ENCODE measurements at places on chromosomes 1 and 21.

DNA sequence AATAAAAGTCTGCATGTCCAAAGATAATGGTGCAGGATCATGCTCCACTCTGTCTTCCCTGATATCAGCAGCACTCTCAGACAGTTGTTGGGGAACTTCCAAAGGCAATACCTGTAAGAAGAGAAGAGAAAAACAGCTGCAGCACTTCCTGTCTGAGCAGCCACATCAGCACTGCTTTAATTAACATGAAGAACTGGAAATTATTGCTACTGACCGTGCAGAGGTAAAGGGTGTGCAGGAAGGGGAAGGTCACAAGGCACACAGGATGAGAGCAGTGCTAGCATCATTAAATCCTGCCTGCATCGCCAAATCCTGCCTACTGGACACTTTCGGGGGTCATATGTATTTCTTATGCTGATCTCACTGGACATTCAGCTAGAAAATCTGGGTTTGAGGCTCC, 379.0 kb downstream of the LMX1A start:
- no peak for DNase-seq

GRCh38 chr1:110053552-110054428, 16.7 kb downstream of the ALX3 start:
- no peak for DNase-seq

GRCh38 chr21:43979654-43980053, 32.5 kb upstream of the TRAPPC10 start:
- DNase-seq = no peak

DNA sequence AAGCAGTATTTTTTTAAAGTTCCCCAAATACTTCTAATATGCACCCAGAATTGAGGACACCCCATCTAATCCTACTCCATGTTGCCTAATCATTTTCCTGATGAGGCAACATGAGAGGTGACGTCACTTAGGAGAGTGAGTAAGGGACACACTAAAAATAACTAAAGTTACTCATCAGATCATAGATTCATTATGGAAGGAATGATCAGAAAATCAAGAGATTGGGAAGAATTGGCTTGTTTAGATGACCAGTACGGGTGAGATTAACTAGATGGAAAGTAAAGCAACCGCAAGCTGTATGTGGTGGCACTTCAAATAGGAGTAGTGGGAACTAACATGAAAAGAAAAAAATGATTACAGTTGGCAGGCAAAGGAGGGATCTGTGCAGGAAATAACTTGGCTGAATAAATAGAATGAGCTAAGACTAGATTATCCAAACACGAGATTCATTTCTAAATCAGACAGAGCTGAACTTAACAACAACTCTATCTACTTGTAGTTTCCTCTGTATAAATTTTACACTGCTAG, 61.4 kb upstream of the CXADR start:
- no peak for DNase-seq

GRCh38 chr1:172460177-172460576, 16.3 kb upstream of the PIGC start:
- no peak for DNase-seq

DNA sequence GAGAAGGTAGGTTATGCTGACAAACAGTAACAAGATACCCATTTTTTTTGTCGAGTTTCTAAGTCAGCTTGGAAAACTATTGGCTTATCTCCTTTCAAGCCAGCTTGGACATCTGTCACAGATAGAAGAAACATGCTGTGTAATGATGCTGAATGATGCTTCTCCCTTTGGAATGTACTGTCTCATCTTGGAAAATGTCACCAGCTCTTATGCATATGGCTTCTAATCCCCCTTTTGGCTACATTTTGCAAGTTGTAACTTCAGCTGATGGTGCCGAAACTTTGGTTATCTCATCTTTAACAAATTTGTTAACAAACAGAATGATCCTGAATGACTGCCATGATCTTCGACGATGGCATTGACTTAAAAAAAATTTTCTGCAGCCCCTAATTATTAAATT, 68.8 kb upstream of the ST6GALNAC3 start:
- no peak for DNase-seq

DNA sequence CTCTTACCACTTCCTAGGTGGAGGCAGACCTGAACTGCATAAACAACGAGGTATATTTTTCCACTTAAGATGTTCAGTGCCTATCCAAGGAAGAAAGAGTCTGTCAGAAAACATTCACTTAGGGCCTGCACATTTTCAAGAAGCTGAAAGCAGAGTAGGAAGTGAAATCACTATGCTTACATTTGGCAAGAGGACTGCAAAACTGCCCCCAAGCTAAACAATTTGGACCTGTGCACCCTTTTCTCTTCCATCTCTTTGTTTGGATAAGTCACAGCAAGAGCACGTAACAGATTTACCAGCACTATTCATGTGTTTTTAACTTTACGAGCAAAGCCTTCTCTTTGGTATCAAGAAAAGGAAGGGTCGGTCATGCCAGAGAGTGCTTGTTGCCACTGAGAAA, 13.2 kb upstream of the BEND5 start:
- DNase-seq = no peak

DNA sequence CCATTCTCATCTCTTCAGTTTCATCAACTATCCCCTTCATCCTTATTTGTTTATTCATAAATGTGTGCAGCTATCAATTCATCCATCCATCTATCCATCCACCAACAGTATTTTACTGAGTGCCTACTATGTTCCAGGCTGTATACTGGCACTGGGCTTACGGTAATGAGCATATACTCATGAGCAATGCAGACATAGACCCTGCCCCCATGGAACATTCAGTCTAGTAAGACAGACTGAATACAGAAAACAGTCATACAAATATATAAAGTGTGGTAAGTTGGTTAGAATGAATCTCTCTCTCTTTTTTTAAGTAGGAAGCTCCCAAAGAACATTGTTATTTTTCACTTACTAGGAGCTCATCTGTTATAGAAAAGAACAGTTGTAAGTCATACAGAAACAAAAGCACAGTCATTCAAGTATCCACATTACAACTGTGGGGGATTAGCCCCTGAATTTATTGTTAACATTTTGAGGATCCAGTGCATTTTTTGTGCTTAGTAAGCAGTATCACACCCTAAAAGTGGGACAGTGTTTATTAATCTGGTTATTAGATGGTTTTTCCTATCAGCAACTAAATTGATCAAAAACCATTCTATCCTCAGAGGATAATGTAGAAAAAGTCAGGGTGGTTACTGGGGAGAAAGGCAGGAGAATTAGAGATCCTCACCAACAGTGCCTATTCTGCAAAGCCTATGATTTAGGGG, 3.6 kb downstream of the SLC16A4 start:
- DNase-seq = no peak

DNA sequence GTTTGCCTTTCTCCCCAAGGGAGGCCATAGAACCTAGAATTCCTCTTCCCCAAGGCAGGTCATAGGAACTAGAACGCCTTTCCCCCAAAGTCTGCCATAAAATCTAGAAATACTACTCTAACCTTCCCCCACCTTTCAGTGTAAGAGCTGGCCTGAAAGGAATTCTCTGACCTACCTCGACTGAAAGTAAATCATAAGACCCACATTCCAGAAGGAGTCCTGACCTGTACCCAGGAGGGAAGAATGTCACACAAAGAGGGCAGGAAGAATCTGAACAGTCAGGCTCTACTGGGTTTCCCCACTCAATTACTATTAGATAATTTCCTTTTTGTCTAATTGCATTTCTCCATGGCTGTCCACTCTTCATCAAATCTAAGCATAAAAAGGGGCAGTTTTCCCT, 5.7 kb upstream of the ATG4C start:
- DNase-seq = no peak

- no peak for DNase-seq
Measured at GRCh38 chr1:77081834-77082233, 137.4 kb downstream of the PIGK start.

DNA sequence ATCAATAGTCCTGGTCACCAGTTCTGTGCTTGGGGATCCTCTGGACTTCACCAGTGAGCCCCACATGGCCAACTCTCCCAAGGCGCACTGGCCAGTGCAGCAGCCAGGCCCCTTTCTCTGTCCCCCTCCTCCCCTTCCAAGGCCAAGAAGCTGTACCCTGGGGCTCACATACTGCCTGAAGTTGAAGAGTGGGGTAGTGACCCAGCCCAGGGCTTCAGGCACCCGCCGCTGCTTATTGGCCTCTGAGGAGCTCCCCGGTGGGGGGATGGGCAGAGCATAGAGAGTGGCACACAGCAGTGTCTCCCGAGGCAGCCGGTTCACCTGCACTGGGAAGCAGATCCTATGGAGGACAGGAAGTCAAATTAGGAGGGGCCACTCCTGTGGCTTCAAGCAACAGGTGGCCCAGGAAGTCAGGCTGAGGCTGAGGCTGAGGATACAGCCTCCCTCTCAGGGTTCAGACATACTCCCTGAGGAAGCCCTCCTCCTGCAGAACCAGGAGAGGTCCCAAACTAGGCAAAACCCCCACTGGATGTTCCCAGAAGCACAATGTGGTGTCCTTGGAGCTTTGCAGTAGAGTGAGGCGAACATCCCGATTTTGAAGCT, 38.2 kb upstream of the PPP1R15B start:
- no peak for DNase-seq

- DNase-seq = no peak
Measured at GRCh38 chr1:200911361-200911760, 16.7 kb downstream of the INAVA start.

GRCh38 chr1:231757101-231757404, 130.5 kb downstream of the DISC1 start:
- DNase-seq = no peak

DNA sequence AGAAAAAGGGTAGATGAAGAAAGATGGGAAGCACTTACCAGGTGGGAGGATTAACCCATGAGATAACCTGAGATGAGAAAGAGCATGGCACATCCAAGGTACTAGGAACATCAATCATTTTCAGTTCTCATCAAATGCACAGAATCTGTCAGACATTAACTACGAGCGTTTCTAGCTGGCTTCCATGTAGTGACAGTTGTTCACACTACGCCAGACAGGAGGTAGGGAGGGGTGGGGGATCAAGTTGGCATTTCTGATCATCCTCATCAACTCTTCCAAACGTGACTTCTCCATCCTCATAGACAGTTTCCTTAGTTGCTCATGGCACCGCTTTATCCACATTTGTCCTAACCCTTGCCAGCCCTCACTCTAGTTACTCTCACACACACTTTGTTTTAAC, 120.2 kb downstream of the PLD5 start:
- no peak for DNase-seq

GRCh38 chr1:158257888-158258287, 3.7 kb downstream of the CD1A start:
- no peak for DNase-seq

DNA sequence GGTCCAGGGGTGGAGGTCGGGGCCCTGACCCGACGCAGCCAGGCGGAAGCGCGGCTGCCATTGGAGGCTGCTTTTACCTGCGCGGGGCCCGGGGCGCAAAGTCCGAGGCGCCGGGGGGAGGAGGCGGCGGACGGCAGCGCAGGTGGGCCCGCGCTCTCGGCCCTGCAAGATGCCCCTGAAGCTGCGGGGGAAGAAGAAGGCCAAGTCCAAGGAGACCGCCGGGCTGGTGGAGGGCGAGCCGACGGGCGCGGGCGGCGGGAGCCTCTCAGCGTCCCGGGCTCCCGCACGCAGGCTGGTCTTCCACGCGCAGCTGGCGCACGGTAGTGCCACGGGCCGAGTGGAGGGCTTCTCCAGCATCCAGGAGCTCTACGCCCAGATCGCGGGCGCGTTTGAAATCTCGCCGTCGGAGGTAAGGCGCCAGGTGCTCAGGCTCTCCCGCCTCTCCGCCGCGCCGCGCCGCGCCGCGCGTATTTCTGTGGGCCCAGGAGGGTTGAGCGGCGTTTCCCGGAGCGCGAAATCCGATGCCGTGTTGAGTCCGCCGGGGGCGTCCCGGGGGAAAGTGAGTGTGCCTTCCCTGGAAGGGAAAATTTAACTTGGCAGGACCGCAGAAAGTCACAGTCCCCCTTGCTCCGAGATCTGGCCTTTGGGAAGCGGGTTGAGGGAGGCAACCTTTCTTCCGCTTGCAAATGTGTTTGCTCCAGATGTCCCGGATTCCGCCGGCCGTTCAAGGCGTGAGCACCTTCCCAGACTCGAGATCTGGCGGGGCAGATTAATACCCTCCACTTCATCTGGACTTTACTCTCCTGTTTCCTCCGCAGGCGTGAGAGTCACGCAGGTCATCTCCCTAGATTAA, at the start of gene GIPC2:
GIPC2 (plus strand) TSS at position 41 of the 853 bp plus-strand sequence; CDS start at position 170, 129 bp downstream.
- DNase-seq = no peak

DNA sequence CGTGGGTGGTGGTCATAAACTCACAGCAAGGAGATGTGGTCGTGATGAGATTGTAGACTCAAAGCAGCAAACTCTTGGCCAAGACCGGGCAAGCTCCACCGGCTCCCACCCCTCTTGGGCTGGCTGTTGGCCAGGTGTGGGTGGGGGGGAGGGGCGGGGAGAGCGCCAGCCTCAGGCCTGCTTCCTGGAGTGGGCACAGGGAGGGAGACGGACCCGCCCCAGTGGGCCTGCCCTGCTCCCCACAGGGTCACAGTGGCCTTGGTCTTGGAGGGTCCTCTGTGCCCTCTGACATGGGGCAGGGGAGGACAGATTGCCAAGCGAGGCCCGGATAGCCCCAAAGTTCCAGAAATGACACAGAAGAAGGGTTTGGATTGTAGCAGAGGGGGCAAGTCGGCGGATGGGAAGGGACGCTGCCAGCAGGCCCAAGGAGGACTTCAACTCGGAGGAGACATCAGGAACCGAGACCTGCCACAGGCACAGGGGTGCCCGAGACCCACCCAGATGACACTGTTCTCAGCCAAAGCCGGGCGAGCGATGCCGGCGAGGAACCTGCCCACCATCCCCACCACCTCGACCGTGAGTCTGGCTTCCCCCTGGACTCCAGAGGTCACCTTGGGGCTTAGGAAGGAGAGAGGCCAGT, 85.4 kb upstream of the ACTRT2 start:
- no peak for DNase-seq

DNA sequence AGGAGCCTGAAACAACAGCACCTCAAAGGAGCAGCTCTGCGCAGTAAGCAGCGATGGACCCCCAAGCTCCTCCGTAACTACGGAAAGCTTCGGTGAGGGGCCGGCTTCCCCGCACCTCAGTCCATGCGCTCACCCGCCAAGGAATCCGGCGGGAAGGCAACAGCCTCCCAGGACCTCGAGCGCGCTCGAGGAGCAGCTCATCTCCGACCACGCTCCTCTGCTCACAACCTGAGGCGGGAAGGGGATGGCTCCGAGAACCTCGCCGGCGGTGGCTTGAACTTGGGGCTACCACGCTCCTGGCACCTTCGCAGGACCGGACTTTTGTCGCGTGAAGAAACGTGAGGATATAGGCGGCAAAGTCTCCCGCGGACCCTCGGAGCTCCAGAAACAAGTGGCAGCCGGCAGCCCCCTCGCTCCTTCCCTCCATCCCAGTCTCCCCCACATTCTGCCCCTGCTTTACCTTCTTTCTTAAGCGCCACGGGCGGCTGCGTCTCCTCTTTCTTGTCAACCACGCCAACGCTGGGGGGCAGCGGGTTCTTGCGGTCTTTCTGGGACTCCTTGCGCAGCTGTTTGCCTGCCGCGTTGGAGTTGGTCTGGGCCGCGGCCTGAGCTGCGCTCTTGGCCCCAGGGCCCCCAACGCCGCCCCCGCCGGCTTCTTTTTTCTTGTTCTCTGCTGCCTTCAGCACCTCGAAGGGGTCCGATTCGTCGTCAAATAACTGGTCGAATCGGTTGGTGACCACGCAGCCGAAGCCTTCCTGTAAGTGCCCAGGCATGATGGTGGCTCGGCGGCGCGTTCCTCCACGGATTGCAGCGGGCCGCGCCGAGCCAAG, 459 bp downstream of the SERBP1 start:
- no peak for DNase-seq
